ENCODE measurements at places on chromosomes 2 and 18.

DNA sequence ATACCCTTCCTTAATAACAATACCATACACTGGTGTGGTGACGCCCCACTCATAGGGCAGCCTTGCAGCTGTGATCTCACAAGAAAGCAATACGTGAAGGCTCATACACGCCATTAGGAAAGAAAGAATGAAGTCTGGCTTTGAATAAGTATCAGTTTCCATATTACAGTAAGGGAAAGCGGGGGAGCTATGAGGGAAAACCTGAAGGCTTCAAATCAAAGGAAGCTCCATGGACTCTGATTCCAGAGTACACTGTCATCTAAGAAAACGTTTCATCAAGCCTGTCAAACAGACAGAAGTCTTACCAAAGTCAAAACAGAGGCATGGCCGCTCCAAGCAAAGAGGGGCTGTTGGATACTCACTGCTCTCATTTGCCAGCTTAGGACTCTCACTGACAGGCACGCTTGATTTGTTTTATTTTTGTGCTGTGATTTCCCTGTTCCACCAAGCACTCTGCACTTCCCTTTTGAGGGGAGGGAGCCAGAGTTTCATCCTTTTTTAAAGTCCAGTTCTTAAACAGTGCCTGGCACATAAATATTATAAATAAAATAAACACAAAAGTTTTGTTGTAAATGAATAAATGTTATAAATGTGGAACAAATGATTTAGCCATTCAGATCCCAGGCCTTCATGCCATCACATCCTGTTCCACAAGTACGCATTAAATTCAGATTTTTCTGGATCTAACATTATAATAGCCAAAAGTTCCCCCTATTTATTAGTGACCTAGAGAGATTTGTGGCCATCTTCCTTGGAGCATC is 221.2 kb downstream of the PIEZO2 start:
- no peak for DNase-seq

DNA sequence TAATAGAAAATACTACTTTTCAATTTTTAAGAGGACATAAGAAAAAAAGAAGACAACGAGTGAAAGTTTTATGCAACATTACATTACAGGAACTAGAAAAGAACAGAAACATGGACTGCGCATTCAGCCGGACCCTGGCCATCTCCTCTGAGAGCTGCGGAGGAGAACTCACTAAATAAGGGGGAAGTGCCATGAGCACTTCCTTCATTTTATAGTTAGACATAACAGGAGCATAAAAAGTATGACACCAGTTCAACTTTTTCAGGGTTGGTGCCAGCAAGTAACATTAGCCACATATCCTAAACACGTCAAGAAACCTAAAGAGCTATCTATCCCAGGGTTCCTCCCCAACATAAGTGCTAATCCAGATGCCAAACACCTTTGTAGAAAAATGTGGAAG is 78.0 kb upstream of the SERTAD2 start:
- no peak for DNase-seq

- no peak for DNase-seq
Observed at GRCh38 chr2:150859877-150860276, 372.4 kb upstream of the RND3 start.

- no peak for DNase-seq
Observed at GRCh38 chr2:241269707-241270520, 45.6 kb downstream of the HDLBP start.

DNA sequence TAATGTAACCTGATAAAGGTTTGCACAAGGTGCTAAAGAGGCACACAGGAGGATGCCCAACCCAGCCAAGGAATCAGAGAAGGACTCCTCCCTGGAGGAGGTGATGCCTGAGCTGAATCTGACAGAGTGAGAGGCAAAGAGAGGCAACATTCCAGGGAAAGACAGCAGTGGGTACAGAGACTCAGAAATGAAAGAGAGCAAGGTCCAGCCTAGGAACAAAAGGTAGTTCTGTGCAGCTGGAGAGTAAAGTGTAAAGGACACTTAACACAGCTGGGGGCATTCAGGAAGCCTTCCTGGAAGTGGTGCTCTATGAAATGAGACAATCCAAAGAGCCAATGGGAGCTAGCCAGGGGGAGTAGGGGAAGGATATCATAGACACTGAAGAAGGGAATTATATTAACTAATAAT is 181.0 kb upstream of the GLI2 start:
- no peak for DNase-seq

DNA sequence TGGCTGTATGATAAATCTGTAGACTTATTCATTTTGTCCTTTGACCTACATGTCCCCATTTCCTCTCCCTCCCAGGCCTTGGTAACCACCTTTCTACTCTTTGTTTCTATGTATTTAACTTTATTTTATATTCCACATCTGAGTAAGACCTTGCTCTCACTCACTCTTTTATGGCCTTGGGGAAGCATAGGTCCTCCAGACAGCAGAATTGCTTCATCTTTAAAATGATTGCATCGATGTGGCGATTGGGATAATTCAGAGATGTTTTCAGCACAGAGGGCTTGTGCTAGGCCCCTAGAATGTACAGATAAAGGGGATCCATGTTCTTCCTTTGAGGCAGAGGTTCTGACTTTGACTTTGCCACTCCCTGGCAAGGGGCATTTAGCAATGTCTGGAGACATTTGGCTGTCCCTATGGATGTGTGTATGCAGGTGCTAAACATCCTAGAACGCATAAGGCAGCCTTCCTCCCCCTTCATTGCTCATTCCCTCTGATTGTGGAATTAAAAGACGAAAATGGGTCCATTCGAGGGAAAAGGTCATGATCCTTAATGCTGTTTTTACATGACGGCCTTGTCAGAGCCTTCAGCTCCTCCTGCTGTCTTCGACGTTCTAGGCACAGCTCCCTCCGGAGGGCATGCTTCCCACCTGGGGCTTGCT is 1.2 kb upstream of the GPR39 start:
- DNase-seq: no peak

- DNase-seq: no peak
Observed at GRCh38 chr2:218878926-218879761, 1.5 kb upstream of the WNT10A start.

DNA sequence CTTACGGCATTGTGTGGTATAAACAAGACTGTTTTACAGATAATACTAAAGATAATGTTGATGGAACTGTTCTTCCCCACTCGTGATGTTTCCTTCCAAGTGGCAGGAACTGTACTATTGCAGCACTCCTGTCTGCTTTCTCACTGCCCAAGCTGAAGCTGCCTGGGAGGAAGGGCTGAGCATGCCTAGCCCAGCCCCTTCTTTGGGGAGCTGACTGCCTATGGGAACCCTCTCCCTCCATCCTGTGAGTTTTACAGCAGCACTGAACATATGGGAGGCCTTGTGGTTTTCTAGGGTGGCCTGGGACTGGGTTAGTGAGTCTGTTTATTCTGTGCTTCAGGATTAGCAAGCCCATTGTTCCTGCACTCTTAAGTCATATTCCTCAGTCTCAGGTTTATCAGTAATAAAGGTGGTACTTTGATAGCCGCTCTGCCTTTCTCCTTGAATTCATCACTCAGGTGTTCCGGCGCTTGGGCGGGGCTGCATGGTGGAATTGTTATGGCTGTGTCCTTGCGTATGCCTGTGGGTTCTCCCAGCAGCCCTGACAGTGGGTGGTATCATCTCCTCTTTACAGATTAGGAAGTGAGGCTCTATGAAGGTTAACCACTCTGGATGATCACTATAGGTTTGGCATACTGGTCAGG is 379.7 kb downstream of the PTPRM start:
- DNase-seq: no peak

DNA sequence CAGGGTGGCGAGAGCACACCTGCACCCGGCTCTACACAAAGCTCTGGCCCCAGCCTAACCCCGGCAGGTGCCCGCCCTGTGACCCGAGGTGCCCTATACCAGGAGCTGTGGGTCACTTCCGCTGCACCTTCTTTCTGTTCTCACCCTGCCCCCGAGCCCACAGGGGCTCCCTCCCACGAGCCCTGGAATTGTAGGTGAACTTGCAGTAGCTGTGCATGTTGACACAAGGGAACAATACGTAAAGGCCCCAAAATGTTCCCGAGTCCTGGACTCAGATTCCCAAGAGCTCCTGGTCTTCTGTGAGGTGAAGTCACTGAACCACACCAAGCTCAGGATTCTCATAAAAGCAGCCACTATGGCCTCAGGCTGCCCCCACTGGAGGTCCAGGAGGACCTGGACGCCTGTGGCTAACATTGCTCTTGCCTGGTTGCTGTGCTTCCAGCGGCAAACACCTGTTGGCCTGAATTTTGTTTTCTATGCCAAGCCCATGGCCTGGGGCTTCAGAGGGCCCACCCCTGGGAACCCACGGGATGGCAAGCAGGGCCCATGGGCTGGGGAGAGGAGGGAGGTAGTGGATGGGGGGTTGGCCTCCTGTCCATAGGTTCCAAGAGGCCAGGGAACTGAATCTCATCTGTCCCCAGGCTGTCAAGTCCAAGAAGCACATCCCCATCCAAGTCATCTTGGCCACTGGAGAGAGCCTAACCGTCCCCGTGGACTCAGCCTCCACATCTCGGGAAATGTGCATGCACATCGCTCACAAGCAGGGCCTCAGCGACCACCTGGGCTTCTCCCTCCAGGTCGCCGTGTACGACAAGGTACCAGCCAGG is 23.2 kb upstream of the GPR17 start:
- DNase-seq: no peak

GRCh38 chr2:30577151-30577550 is 130.1 kb downstream of the LCLAT1 start:
- no peak for DNase-seq

GRCh38 chr18:31102941-31103340 is 720 bp upstream of the DSC2 start:
- DNase-seq: no peak

DNA sequence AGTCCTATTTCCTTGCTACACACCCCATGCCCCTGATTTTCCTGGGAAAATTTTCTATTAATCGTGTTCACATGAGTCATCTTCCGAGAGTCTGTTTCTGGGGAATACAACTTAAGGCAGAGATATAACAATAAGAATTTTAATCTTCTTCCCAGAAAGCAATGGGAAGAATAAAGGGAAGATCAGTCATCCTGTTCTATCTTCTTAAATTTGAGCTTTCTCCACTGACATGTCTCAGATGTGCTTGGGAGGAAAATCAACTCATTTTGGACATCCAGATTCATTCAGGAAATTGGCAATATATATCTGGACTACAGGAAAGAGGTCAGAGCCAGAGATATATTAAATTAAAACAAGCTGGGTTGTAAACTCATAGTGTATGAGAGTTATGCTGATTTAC is 62.3 kb upstream of the SPAG16 start:
- DNase-seq: no peak

DNA sequence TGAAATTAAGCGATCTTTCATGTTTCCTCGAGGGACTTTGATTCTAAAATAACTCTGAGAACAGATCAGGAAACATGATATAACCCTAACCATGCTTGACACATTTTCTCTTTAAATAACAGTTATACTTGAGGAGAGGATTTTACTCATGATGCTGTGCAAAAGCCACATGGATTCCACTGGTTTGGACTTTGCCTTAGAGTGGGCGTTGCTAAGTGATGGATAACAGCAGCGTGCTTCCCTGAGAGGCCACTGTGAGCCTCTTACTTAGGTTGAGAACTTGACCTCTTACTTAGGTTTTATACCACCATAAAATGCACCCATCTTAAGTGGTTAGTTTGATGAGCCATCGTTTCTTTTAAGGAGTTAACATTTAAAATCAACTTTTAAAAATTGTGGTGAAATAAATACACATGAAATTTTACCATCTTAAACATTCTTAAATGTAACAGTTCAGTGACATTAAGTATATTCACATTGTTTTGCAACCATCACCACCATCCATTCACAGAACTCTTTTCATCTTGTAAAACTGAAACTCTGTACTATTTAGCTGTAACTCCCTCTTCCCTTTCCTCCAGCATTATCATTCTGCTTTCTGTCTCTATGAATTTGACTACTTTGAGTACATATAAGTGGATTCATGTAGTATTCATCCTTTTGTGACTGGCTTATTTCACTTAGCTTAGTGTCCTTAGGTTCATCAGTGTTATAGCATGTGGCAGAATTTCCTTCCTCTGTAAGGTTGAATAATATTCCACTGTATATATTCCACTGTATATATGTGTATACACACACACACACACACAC is 22.6 kb downstream of the ANXA4 start:
- DNase-seq: no peak

DNA sequence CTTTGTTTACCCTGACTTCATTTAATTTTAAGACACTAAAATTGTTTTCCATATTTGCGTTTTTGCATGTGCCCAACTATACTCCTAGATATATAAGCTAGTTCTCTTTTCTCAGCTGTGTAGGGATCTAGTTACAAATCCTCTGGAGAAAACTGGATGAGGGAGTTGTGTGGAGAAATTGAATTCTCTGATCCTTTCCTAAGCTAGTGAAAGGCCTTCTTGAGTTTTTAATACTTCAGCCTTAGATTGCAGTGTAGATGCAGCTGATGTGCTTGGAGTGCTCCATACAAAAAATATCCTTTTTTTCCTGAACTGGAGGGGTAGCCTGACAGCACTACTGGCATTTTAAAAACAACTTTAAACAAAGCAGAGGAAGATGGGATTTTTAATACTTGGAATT is 8.6 kb upstream of the MTX2 start:
- no peak for DNase-seq

- DNase-seq: no peak
Observed at GRCh38 chr18:76621782-76622495, 126.9 kb upstream of the ZNF516 start.

GRCh38 chr18:11761553-11761952 is 72.5 kb downstream of the GNAL start:
- DNase-seq: no peak

GRCh38 chr2:121662656-121663055 is 13.4 kb upstream of the CLASP1 start:
- DNase-seq: no peak

DNA sequence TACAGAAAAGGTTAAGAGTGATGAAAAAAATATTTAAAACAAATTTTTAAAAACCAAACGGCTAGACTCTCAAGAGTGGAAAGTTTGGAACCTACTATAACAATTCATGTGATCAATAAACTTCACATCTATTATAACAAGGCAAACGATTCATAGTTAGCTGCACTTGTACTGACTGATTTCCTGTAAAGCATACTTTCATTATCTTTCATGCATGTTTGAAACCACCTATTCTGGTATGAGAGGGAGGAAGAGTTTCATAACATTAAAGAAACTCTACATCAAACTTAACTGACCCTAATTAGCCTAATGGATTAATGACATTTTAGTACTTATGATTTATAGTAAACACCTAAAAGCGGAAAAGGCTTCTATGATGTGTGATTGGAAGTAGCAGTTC is 43.7 kb upstream of the VWC2L start:
- DNase-seq: no peak

- no peak for DNase-seq
Observed at GRCh38 chr2:85978883-85979780, 90.3 kb upstream of the ST3GAL5 start.

Data from activated naive CD4-positive, alpha-beta T cell (primary cell).